ENCODE measurements at places on chromosomes 1 and 21. TPM values are rescaled to one million over a fixed set of nuclear protein-coding genes. Genes with fewer than 3 reads are reported as not detected.
A peak's percentile ranks its signal among the peaks of the same experiment; 100 is the strongest.

- no peak overlapping the region for H3K4me3 ChIP-seq
- H3K27me3 ChIP-seq, result no peaks in the 10 kb centered on the region
- no peak for DNase-seq
- H3K36me3 ChIP-seq, result no peaks in the 10 kb centered on the region
Measured at GRCh38 chr1:161382214-161383019, 14.7 kb upstream of the CFAP126 start.

DNA sequence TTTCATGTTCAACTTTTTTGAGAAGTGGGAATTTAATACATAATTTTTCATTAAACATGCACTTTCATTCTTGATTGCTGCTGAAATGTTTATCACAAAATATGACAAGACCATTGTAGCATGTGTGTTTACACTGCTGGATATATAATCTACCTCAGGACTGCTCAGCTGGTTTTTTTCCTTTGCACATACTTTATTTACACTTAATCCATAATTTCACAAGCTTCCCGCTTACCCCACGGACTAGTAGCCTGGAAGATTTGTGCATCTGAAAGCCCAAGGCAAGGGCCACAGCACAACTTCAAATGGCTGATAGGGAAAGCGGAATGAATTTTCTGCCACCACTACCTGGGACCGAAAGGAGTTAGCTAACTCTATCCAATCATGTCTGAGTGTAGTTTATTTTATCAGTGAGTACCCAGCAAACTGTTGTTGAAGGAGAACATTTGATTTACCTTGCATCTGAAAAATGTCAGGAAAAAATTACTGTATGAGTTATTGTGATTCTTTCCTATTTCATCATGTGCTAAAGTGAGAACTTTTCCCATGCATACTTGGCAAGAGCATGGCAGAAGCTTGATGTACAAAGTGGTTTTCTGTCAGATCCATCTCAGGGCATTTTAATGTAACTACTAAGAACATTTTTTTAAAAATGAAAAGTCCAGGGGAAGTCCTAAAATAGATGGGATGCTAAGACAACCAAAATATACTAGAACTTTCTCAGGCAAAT is 558.2 kb upstream of the USP24 start:
- H3K27me3 ChIP-seq, result no peaks in the 10 kb centered on the region
- no peaks in the 10 kb centered on the region for H3K36me3 ChIP-seq
- H3K4me3 ChIP-seq, result no peak overlapping the region
- no peak for DNase-seq
- H3K27ac ChIP-seq, result no peak overlapping the region

- H3K27ac ChIP-seq, result no peak overlapping the region
- H3K4me3 ChIP-seq, result no peak overlapping the region
- H3K4me1 ChIP-seq, result no peaks in the 10 kb centered on the region
- H3K36me3 ChIP-seq, result no peaks in the 10 kb centered on the region
- DNase-seq, result no peak
Measured at GRCh38 chr1:25599969-25600610, 16.5 kb upstream of the MAN1C1 start.

- peak overlapping the region; percentile 72 for H3K27ac ChIP-seq
- peaks cover 18% of the 10 kb centered on the region for H3K4me1 ChIP-seq
- no peaks in the 10 kb centered on the region for H3K36me3 ChIP-seq
- no peaks in the 10 kb centered on the region for H3K27me3 ChIP-seq
- DNase-seq, result no peak
Measured at GRCh38 chr1:218459450-218459849, 114.3 kb downstream of the TGFB2 start.

LCE3D gene
- not detected for total RNA-seq

DNA sequence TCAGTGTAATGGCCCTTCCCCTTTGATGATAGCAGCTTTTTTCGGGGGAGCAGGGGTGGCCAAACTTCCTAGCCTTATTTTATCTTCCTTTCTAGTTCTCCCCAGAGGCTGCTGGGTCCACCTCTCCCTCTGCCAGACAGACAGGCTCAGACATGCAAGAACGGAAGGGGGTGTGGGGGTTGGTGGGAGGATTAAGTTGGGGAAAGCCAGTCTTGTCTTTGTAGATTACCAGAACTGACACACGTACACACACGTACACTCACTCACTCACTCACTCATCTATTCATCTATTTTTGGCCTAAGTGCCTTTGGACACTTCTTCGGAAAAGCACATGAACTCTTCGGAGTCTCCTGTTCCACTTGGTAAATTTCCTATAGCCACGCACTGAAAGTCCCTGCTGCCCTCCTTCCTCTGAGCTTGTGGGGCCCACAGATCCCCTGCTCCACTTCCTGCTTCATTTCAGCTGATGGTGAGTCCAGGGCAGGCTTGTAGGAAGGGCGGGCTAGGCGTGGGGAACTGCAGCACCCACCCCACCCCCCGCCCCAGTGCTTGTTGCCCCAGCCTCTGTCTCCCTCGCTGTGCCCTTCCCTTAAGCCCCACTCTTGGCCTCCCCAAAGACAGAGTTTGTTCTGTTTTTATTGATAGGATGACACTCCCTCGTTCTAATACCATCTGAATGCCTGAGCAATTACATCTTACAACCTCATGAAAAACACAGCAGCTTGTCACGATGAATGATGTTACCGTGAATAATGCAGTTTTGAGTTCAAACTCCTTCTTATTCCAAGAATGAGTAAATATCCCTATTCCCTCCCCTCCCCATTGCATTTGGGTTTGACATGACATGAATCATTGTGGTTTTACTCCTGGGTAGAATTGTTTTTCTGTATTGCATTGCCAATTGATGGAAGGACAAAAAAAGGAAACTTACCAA is 60.7 kb upstream of the ATP5PO start:
- H3K36me3 ChIP-seq, result no peaks in the 10 kb centered on the region
- no peak overlapping the region for H3K4me3 ChIP-seq
- H3K4me1 ChIP-seq, result peaks cover 22% of the 10 kb centered on the region
- no peak for DNase-seq
- no peaks in the 10 kb centered on the region for H3K27me3 ChIP-seq

GRCh38 chr21:29789393-29789792 is 150.4 kb downstream of the GRIK1 start:
- H3K27ac ChIP-seq, result no peak overlapping the region
- no peak for DNase-seq
- no peaks in the 10 kb centered on the region for H3K36me3 ChIP-seq
- H3K27me3 ChIP-seq, result no peaks in the 10 kb centered on the region
- no peak overlapping the region for H3K4me3 ChIP-seq

DNA sequence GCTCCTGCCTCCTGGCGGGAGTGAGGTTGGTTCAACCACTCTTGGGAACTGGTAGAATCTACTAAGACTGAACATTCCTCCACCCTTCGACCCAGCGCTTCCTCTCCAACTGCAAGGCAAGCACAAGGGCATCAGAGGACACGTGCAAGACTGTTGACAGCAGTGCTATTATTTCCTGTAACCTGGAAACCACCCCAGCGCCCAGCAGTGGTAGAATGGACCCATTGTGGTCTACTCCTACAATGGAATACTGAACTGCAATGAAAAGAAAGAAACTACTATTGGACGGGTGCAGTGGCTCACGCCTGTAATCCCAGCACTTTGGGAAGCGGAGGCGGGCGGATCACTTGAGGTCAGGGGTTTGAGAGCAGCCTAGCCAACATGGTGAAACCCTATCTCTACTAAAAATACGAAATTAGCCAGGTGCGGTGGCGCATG is 33.0 kb upstream of the TARDBP start:
- H3K4me1 ChIP-seq, result peaks cover 8% of the 10 kb centered on the region
- no peak overlapping the region for H3K27ac ChIP-seq
- no peaks in the 10 kb centered on the region for H3K27me3 ChIP-seq
- H3K36me3 ChIP-seq, result no peaks in the 10 kb centered on the region
- no peak for DNase-seq
- no peak overlapping the region for H3K4me3 ChIP-seq

DNA sequence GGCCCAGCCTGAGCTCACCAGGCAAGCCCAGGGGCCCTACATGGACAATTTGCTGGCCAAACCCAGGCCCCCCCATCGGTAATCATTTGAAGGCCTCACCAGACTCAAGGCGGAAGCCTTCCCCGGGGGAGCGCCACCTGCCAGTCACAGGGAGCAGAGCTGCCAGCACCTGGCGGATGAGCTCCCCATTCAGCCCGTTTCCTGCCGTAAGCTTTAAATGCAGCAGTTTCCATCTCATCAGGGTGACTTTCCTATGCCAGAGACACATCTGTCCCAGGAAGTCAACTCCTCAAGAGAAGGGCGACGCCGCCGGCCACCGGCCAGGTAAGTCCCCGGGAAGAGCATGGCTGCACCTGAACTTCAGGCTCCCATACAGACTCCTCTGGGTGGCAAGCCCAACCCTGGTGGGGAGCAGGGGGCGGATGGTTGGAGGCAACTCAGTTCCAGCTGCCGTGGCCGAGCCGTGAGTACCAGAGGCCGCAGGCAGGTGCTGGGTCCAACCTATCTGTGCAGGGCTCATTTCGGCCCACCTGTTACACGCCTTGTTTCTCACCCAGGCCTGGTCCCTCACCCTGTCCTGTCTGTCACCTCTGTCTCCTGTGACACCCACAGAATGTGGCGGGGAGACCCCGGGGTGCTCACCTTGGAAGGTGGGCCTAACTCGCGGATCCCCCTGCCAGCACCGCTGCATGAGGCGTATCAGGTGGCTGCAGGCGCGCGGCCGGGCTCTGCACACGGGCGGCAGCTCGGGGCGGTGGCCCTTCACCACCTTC is 20.7 kb downstream of the RIPK4 start:
- peaks cover 6% of the 10 kb centered on the region for H3K4me1 ChIP-seq
- DNase-seq, result no peak
- H3K27ac ChIP-seq, result no peak overlapping the region
- no peaks in the 10 kb centered on the region for H3K27me3 ChIP-seq

COL6A1 gene
- 175 TPM for total RNA-seq

HSD3B1 gene
- not detected for total RNA-seq

DNA sequence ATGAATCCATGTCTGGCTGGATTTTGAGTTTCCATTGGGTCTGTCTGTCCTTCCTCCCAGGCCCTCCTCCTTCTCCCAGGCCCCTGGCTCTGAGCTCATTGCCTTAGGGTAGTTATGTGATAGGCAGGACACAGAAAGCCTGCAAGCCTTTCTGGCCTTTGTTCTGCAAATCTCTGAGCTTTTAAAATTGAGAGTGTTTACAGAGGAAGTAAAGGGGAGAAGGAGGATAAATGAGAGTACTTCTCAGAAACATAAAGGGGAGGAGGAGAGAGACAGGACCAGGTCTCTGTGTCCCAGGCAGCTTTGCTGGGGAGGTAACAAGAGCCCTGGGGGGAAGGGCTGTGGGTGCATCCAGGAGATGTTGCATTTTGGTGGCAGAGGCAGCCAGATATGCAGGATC is 126.7 kb downstream of the FOXD2 start:
- no peak overlapping the region for H3K4me3 ChIP-seq
- H3K36me3 ChIP-seq, result no peaks in the 10 kb centered on the region
- no peak for DNase-seq
- no peak overlapping the region for H3K27ac ChIP-seq
- H3K4me1 ChIP-seq, result peaks cover 10% of the 10 kb centered on the region

DNA sequence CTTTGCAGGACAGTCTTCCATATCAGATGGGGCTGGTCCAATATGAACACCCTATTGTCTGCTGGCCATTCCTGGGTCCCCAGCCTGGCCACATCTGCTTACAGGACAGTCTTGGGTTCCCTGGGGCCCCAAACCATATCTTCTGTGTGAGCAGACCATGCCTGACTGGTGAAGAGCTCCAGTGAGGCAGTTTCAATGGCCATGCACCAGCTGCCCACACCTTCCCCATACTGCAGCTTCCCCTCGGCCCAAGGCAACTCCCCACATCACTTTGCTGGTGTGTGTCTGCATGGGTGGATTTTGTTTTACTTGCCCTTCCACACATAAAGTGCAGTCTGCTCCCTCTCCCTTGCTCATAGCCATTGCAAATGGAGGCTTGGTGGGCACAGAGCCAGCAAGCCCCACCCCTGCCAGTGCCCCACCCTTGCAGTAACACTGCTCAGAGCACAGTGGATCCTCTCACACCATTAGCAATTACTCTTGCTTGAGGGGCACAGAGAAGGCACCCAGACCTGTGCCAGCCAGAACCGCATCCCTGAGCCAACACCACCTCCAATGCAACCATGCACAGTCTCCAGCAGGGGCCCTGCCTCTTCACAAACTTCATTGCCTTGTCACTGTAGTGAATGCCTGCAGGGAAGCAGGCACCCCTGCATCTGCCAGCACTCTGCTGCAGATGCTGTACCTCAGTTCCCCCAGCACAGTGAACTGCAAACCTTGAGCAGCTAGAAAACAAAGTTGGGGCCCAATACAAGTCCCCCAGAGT is 474.5 kb upstream of the BEND5 start:
- H3K4me3 ChIP-seq, result no peak overlapping the region
- DNase-seq, result no peak
- no peaks in the 10 kb centered on the region for H3K27me3 ChIP-seq
- no peaks in the 10 kb centered on the region for H3K36me3 ChIP-seq

SLAMF8 gene
- total RNA-seq, result 34.6 TPM

PROK1 gene
- total RNA-seq, result 0.41 TPM

TMCC2 gene
- total RNA-seq, result 4.8 TPM

DNA sequence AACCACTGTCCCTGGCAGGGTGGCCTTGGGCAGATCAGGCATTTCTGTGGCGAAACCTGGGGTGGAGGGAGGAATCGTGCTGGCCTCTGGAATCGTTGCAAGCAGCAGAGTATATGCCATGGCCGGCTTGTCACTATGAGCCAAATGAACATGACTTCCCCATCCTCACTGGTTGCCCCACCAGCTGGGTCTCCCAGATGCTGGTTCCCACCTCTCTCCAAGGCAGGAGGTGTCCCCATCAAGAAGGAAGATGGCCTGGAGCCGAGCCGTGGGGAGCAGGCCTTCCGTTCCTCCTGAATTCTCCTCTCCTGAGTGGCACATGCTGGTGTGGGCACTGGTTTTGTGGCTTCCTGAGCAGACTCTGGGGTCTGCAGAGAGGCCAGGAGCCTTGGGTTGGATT is 60.2 kb upstream of the ACTRT2 start:
- peak; percentile 32 for DNase-seq
- H3K4me1 ChIP-seq, result no peaks in the 10 kb centered on the region
- no peaks in the 10 kb centered on the region for H3K36me3 ChIP-seq
- no peaks in the 10 kb centered on the region for H3K27me3 ChIP-seq

- H3K36me3 ChIP-seq, result no peaks in the 10 kb centered on the region
- DNase-seq, result peak; percentile 49
- no peak overlapping the region for H3K27ac ChIP-seq
- H3K27me3 ChIP-seq, result no peaks in the 10 kb centered on the region
Measured at GRCh38 chr1:53573931-53574330, 114.7 kb downstream of the DMRTB1 start.

- no peak overlapping the region for H3K27ac ChIP-seq
- H3K36me3 ChIP-seq, result no peaks in the 10 kb centered on the region
- no peak for DNase-seq
- no peaks in the 10 kb centered on the region for H3K4me1 ChIP-seq
Measured at GRCh38 chr21:26982767-26983166, 15.9 kb upstream of the ADAMTS5 start.
